HT-29 (cell line): ENCODE measurements at places on chromosomes 6 and 20. TPM values are rescaled to one million over a fixed set of nuclear protein-coding genes. Genes with fewer than 3 reads are reported as not detected.

ZNF341 gene
- total RNA-seq, result 4.3 and 5.4 TPM in 2 replicates

DNA sequence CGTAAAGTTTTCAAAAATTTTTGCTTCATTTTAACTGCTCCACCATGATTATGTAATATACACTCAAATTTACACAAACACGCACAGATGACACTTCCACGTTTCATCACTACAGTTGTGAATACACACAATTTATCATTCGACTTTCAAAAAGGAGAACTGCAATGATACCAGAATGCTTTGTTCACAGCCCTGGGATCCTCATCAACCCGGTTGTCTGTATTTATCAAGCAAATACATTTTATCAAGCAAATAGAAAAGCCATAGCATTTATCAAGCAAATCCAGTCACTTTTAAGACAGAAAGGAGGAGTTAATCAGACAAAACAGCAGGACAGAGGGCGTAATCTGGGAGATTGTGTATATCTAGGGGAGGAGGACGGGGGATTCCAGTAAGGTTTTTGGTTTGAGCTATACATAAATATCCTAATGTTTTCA lies 20.3 kb upstream of the ABT1 start:
- DNase-seq, result no peak

GRCh38 chr6:137543114-137543513 lies 48.9 kb upstream of the OLIG3 start:
- no peak for DNase-seq

PRDM13 gene
- not detected in 2 replicates for total RNA-seq
